Mammary epithelial cell (primary cell): ENCODE measurements at places on chromosomes 4 and X.

DNA sequence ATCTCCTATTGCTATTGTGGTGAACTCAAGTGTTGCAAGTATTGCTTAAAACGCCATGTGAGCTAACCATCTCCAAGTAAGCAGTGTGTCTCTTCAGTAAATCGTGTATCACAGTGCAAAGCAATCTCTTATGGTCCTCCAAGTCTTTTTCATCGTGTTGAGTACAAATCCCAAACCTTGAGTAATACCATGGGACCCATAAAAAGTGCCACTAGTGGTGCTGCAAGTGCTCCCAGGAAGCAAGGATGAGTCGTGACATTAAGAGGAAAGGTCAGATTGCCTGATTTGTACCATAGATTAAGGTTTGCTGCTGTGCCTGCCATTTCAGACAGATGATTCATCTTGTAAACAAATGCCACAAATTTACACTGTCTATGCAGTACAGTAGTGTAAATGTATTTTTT lies 66.9 kb upstream of the BMPR1B start:
- peak; percentile 17 for DNase-seq

DNA sequence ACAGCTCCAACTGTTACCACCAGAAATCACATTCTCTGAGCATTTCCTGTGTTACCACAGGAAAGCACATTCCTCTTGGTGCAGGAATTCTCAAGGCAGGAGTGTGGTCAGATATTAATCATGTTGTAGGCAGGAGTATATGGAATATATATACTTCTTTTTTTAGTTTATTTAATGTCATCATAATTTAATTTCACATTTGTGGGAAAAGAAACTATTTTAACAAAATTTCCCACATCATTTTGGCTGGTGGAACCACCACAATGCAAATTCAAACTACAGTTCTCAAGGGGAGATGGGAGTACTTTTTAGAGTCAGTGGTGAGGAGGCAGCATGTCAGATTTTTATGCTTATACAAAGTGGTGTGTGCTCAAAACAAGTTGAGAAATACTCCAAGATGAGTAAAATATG lies 139.0 kb downstream of the ATP10D start:
- DNase-seq = peak; percentile 19

GRCh38 chr4:77804471-77804870 lies 14.7 kb downstream of the CNOT6L start:
- DNase-seq = no peak

GRCh38 chr4:105828074-105828473 lies 67.2 kb upstream of the NPNT start:
- no peak for DNase-seq

GRCh38 chrX:38371641-38372040 lies 19.2 kb downstream of the OTC start:
- DNase-seq = no peak

- no peak for DNase-seq
Measured at GRCh38 chr4:16710198-16710597, 188.2 kb downstream of the LDB2 start.

GRCh38 chr4:71828470-71828869 lies 44.6 kb upstream of the GC start:
- DNase-seq = no peak

DNA sequence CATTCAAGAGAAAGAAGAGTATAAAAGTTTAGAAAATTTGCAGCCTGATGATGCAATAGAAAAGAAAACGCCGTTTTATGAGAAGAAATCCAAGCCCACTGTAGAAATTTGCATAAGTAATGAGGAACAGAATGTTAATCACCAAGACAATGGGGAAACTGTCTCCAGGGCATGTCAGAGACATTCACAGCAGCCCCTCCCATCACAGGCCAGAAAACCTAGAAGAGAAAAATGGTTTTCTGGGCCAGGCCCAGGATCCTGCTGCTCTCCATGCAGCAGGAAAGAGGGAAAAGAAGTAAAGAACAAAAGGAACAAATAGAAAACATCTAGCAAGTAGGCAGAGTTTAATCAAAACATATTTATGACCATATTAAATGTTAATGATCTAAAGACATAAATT lies 119.0 kb downstream of the ANKRD50 start:
- DNase-seq = no peak

DNA sequence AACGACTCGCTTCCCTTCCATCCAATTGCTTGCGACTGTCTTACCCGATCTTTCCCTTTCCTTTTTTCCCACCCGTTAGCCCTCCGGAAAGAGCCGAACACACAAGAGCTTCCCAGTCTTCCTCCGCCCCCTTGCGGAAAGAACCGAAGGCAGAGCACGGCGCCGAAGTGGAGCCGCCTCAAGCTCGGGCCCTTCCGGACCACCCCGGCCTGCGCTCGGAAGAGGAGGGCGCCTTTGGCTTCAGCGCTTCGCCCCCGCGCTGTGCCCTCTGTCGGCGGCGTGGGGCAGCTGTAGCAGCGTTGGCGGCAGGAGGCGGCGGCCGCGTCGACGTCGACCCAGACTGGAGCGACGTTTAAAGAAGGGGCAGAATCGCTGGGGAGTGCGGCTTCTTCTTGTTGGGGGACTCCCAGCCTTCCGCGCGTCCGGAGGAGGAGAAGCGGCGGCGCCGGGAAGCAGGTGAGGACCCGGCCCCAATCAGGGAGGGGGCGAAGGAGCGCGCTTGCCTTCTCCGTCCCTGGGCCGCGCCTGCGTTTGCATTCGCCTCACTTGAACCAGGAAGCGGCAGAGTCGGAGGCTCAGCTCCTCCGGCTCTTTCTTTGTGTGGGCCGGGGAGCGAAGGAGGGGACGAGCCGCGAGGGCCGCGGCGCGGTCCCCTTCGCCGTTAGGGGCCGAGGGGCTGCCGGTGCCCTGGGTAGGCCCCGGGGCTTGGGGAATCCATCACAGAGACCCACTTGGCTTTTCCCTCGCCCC lies at the start of gene ZBTB33:
Gene ZBTB33, plus strand, starts transcription at position 291 of the 750 bp plus-strand sequence. CDS start 2,604 bp downstream, outside the sequence.
- DNase-seq = peak; percentile 91

GRCh38 chrX:103275947-103276567 lies 493 bp downstream of the TCEAL5 start:
- no peak for DNase-seq

- no peak for DNase-seq
Measured at GRCh38 chr4:5629542-5629941, 78.8 kb downstream of the EVC2 start.

DNA sequence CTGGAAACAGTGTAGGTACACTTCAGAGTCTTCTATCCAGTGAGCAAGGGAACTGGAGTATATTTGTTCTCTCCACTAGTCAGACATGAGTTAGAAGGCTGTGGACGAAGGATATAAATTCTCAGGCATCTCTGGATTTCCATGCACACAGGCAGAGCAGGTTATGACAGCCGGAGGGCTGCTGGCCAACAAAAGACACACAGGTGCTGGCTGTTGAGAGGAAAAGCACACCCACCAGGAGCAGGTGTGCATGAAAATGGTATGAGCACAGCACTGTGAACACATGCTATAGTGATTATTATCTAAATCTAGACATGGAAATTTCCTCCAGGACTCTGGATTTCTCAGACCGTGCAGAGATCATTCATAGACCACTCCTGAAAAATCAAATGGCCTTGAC lies 444.7 kb upstream of the RPS6KA3 start:
- no peak for DNase-seq

DNA sequence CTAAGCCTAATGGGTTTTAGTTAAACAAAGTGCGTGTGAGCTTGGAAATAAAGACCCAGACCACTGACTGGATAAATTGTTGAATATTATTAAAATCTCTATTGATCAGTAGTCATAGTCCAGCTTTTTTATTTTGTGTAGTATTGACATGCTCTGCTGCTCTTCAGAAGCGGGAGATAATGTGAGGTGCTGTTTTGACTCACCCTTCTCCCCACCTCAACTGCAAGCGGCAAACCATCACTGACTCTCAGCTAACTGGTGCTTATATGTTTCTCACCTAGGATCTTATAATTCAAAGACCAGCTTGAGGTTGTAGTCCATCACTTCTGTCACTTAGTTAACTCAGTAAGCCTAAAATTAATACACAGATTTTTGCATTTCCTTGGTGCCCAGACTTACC lies 72.2 kb downstream of the COMMD8 start:
- no peak for DNase-seq
